Caki2 (cell line): ENCODE measurements at places on chromosomes 16 and 17. TPM values are rescaled to one million over a fixed set of nuclear protein-coding genes. Genes with fewer than 3 reads are reported as not detected.

PER1 gene
- total RNA-seq: 3.2 and 5.6 TPM in 2 replicates

KRTAP4-6 gene
- total RNA-seq: not detected in 2 replicates

PRSS53 gene
- 1.8 and 5.1 TPM in 2 replicates for total RNA-seq

CCL7 gene
- not detected in 2 replicates for total RNA-seq

CHP2 gene
- total RNA-seq: not detected in 2 replicates

DNAH2 gene
- 1.0 TPM in 1 of 2 replicates, not detected in the other for total RNA-seq

HSD3B7 gene
- total RNA-seq: 73.0 and 95.3 TPM in 2 replicates
